Esophagus squamous epithelium (tissue), 5 donors: ENCODE measurements at places on chromosomes 2 and 18.

- no peaks in the 10 kb centered on the region for H3K36me3 ChIP-seq
- no peak for DNase-seq
- H3K27me3 ChIP-seq = no peaks in the 10 kb centered on the region
- H3K27ac ChIP-seq = no peak overlapping the region
These were observed 29.1 kb downstream of the ARMC9 start for GRCh38 chr2:231227310-231228162.

- no peak overlapping the region for H3K4me3 ChIP-seq
- peaks cover 10% of the 10 kb centered on the region for H3K4me1 ChIP-seq
- no peak for DNase-seq
- H3K27ac ChIP-seq = no peak overlapping the region
- H3K36me3 ChIP-seq = no peaks in the 10 kb centered on the region
These were observed 42.8 kb downstream of the MBP start for GRCh38 chr18:77089723-77090285.

DNA sequence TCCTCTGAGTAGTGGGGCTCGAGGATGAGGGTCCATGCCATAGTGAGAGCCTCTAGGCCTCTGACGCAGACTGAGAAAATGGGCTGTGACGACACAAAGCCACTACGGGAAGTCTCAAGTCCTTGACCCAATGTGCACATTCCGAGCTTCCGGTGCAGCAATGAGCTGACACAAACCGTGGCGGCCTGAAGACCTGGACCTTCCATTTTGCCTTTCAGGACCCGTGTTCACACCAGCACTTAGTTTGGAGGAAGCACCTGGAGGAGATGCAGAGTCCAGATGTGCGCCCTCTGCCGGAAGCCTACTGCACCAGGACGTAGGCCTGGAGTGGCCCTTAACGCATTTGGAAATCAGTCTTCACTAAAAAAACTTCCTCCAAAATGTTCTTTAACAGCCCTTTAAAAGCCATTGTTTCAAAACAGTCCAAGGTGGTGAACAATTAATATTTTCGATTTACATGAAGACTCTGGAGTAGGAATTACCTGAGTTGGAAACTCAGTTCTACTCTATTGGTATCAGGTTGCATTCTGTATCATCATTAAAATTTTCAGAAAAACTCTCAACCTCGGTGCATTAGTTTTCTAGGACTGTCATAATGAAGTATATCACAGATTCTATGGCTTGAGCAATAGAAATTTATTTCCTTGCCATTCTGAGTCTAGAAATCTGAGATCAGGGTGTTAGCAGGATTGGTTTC lies 33.9 kb downstream of the BMP10 start:
- no peak overlapping the region for H3K4me3 ChIP-seq
- H3K4me1 ChIP-seq = peaks cover 9% of the 10 kb centered on the region
- no peak for DNase-seq
- no peak overlapping the region for H3K27ac ChIP-seq
- H3K27me3 ChIP-seq = no peaks in the 10 kb centered on the region
- no peaks in the 10 kb centered on the region for H3K36me3 ChIP-seq

DNA sequence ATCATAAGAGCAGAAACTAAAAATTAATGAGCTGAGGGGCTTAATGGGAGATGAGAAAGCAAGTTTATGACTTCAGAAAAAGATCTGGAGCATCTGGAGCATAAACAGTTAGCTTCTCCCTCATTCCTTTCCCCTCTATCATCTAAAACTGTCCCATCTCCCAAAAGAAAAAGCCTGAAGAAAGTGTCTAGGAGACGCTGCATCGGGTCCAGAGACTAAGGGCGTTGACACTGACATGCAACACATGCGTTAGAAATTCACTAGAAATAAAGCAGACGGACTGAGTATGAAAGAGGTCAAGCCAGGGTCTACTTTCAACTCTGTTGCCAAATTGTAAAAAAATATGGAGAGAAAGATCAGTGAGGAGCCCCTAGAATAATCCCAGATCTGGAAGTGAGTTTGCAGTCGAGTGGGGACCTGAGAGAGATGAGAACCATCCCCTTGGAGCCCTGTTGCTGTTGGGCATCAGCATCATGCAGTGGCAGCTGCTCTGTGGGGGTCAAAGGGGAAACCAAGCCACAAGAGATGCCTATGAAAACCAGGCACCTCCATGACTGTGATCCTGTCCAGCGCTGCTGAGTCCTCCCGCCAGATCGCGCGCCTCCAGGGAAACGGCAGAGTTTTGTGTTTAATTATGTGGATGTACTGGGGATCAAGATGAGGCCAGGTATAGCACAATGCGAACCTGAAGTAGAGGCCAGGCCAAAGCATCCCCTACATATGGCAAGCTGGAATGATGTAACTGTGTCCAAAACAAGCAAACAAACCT lies 13.9 kb downstream of the ANTXR1 start:
- DNase-seq = no peak
- H3K4me3 ChIP-seq = no peak overlapping the region
- H3K36me3 ChIP-seq = no peaks in the 10 kb centered on the region
- H3K27ac ChIP-seq = no peak overlapping the region
- H3K4me1 ChIP-seq = peaks cover 36% of the 10 kb centered on the region

- H3K4me3 ChIP-seq = no peak overlapping the region
- no peak for DNase-seq
- H3K36me3 ChIP-seq = no peaks in the 10 kb centered on the region
- no peaks in the 10 kb centered on the region for H3K4me1 ChIP-seq
- no peak overlapping the region for H3K27ac ChIP-seq
These were observed 122.6 kb upstream of the XPO1 start for GRCh38 chr2:61660511-61661388.

- no peak for DNase-seq
- peak overlapping the region; percentile 79 for H3K4me3 ChIP-seq
- H3K27me3 ChIP-seq = no peaks in the 10 kb centered on the region
- peaks cover 24% of the 10 kb centered on the region for H3K4me1 ChIP-seq
- no peaks in the 10 kb centered on the region for H3K36me3 ChIP-seq
These were observed 624 bp downstream of the METTL8 start for GRCh38 chr2:171432969-171433762.

DNA sequence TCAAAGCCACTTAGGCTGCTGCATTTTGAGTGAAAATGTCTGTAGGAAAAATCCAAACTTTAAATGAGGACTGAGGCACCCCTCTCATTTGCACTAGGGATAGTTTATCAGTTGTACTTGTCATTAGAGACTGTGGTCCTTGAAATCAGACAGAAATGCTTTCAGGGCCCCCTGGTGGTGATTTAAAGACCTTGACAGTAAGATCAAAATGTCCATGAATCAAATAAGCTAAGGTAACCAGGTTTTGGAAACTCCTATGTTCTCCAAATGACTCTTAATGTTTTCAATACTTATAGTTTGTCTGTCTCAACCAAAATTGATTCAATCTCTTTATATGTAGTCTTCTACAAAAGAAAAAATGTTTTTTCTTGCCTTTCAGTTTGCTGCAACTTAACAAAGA lies 28.8 kb upstream of the DDX18 start:
- no peak overlapping the region for H3K4me3 ChIP-seq
- no peaks in the 10 kb centered on the region for H3K4me1 ChIP-seq

DNA sequence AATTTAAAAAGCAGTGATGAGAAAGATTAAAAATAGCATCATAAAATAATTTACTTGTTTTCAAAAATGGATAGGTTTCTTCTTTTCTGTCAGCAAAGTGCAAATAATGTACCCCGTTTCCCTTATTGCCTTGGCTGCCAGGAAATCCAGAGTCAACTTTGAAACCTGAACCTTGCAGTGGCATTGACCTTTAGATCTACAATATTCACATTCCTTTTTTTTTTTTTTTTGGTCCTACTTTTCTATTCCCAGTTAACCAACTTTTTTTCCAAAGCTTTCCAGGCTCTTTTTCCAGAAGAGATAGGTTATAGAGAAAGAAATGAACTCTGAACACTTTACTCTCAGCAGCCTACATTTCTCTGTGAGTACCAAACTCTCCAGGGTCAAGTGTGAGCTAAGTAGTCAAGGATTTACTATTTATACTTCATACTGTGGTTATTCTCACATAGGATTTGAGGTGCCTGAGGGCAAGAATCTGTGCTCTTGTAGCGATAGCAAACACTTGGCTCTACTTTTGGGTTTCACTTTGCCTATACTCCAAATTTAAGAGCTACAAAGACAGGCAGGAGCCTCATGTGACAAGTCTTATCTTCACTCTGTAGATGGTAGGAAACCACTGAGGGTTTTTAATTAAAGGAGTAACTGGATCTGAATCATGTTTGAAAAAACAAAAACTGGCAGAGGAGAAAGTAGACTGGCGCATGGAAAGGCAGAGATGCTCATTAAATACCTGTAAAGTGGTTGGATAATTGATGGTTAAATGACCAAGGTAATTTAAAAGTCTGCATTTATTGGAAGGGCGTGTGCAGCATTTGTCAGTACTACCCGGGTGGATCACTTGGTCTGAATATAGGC lies 63.2 kb upstream of the TMEM17 start:
- no peak for DNase-seq
- H3K4me3 ChIP-seq = no peak overlapping the region
- no peak overlapping the region for H3K27ac ChIP-seq
- no peaks in the 10 kb centered on the region for H3K27me3 ChIP-seq

- DNase-seq = no peak
- H3K36me3 ChIP-seq = no peaks in the 10 kb centered on the region
- H3K4me3 ChIP-seq = no peak overlapping the region
- no peaks in the 10 kb centered on the region for H3K27me3 ChIP-seq
These were observed 1659.8 kb upstream of the CELF4 start for GRCh38 chr18:39225373-39225772.

DNA sequence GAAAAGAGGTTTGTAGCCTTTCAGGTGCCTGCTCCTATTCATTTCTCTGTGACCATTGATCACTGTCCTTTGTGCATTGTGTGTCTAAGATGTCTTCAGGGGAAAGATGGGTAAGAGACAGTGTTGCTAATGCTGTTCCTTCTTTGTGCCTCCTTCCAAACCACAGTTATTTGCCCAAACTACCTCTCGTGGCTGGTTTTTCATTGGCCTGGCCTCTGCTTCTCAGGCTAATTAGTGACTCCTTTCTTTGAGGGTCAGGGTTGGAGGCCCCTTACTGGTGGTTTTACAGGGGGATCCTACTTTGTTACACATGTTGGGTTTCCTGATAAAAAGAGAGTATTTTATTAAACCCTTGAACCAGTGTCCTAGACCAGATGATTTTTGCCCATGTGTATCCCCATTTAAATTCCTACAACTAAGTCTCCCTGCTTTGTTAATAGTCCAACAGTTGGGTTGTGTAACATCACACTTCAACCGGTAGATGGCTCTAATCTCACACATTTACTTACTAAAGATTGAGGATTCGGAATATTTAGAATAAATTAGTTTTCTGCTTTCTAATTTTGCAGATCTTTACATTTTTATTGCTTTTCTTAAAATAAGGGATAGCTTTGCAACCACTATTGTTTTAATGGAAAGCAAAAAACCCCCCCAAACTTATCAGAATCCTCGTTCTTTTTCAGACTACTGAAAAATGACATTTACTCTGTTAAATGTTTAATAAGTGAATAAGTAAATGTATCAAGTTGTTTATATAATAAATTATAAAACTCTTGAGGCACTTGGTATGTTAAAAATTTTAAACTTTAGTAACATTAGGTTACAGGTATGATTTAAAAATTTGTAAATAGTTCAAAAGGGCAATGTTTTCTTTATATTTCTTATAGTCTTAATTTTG lies 2.4 kb downstream of the MARS2 start:
- no peak overlapping the region for H3K27ac ChIP-seq
- peaks cover 54% of the 10 kb centered on the region for H3K4me1 ChIP-seq
- no peak for DNase-seq
- peak overlapping the region; percentile 23 for H3K4me3 ChIP-seq
- no peaks in the 10 kb centered on the region for H3K27me3 ChIP-seq

- H3K27ac ChIP-seq = no peak overlapping the region
- H3K36me3 ChIP-seq = no peaks in the 10 kb centered on the region
- no peak overlapping the region for H3K4me3 ChIP-seq
- DNase-seq = no peak
- H3K27me3 ChIP-seq = peaks cover 6% of the 10 kb centered on the region
- peaks cover 17% of the 10 kb centered on the region for H3K4me1 ChIP-seq
These were observed 107.1 kb downstream of the NFATC1 start for GRCh38 chr18:79502782-79503181.

DNA sequence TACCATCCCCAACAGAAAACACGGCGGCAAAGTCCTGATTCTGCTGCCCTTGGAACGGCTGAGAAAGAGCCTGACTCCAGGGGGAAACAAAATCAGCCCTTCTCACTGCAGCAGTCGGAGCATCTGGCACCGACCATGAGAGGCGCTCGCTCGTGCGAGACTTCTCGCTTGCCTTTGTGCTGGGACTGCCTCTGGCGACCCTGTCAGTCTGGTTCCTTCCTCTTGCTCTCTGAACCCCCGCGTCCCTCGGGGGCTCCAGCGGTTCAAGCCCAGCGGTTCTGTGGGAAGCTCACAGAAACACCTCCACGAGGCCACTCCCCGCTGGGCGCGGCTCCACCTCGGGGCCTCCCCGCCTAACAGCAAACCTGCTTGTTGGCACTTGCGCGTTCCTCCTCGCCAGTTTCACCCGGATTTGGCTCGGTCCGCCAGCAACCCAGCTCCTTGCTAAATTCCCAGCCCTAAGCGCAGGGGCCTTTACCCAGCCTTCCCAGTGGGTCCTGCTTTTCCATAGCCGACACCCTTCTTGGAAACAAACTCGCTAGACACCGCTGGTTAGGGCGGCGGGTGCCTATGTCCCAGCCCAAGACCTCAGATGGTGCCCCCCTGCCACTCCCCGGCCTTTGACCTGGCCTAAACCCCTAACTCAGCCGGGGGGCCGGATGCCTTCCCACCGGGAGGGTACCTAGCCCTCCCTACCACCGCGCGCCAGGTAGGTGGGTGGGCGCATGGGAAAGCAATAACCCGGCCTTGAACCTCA lies 2.2 kb downstream of the RND3 start:
- H3K27me3 ChIP-seq = peaks cover 11% of the 10 kb centered on the region
- peaks cover 48% of the 10 kb centered on the region for H3K4me1 ChIP-seq
- H3K4me3 ChIP-seq = peak overlapping the region; percentile 66
- DNase-seq = no peak

- H3K4me3 ChIP-seq = no peak overlapping the region
- H3K27me3 ChIP-seq = no peaks in the 10 kb centered on the region
- DNase-seq = no peak
- no peak overlapping the region for H3K27ac ChIP-seq
- no peaks in the 10 kb centered on the region for H3K36me3 ChIP-seq
These were observed 89.5 kb downstream of the TMEM185B start for GRCh38 chr2:120133572-120134244.

DNA sequence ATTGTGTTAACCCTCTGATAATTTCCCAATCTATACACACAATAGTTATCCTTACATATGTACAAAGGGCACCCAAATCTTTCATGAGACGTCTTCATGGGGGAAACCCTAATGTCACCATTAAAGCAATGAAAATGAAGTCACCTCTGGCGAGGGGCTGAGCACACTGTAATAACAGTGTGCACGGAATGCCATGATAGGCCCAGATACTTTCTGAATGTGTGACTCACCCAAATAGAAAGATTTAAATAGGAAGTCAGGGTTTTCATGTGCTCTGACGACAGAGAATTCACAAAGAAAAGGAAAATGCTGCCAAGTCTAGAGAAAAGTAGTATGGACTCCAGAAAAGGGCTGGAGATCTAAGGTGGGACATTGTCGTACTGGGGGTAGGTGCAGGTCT lies 128.3 kb downstream of the SATB2 start:
- no peak overlapping the region for H3K4me3 ChIP-seq
- H3K4me1 ChIP-seq = no peaks in the 10 kb centered on the region
- H3K36me3 ChIP-seq = no peaks in the 10 kb centered on the region
- no peaks in the 10 kb centered on the region for H3K27me3 ChIP-seq
- DNase-seq = no peak
- H3K27ac ChIP-seq = no peak overlapping the region
